Cardiac muscle cell (in vitro differentiated cells and primary cell): ENCODE measurements at places on chromosomes 6 and 20. TPM values are rescaled to one million over a fixed set of nuclear protein-coding genes. Genes with fewer than 3 reads are reported as not detected.
A peak's percentile ranks its signal among the peaks of the same experiment; 100 is the strongest.

SNX5 gene
- 95.4 and 144 TPM in 2 replicates for total RNA-seq

GRCh38 chr20:30484009-30484748 lies 773.3 kb upstream of the DEFB115 start:
- no peak for DNase-seq

KHDC1 gene
- 8.0 and 11.8 TPM in 2 replicates for total RNA-seq

DNA sequence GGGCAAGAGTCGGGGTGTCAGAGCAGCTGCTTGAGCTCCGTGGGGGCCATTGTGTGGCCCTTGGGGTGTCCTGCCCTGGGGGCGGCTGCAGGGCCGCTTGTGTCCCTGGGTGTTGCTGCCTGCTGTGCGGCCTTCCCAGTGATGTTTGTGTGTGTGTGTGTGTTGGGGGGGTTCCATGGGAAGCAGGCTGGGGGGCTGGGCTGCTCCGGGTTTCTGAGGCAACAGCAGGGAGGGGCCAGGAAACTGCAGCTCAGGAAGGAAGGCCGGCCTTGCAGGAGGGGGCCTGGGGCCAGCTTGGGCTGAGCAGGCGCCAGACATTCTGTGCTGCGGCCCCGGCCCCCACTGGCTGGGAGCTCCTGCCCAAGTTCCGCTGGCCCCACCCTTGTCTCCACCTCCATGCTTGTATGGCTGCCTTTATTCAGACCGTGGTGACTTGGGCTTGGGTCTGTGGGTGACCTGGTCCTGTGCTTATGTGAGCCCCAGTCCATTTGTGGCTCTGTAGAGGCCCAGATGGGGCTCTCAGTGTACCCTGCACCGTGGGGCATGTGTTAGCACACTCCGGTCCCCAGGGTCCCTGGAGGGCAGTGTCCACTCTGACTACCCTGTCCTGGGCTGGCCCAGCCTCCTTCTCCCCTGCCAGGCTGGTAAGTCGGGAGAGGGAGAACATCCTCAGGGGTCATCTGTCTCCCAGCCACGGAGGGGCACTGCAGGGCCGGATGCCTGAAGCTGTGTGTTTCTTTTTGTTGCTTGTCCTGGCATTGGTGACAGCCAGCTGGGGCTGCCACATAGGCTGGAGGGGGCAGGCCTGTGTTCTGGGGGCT lies 4.6 kb upstream of the SOX18 start:
- peak; percentile 92 for DNase-seq

DNA sequence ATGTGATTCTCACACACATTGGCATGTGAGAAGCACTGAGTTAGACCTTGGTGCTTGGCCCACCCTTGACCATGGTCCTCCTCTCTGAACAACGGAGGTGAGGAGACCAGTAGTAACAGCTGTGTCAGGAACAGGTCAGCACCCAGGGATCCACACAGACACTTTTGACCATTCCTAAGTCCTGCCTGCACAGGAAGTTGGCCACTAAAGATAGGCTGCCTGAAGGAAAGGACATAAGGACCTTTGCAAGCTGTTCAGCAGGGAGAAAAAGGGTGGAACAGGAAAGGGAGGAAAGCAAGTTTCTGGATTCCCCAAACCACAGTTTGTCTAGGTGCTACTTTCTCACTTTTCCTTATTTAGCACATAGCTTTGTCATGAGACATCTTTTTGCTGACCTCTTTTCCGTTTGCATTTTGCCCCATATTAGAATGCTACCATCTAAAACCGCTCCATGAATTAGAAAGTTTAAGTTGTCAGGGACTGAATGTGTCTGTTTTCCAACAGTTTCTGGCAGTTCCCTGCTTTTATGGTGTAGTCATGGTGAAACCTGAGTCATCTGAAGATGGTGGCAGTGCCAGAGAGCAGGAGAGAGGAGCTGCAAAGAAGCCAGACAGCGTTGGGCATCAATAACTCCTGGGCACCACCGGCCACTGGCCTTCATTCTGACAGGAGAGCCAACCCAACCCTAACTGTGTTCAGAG lies 1.1 kb upstream of the CD109 start:
- DNase-seq, result no peak
